ENCODE measurements at places on chromosomes 2 and 18.

GRCh38 chr2:120626566-120626965, 109.1 kb upstream of the GLI2 start:
- no peak for DNase-seq
- H3K4me1 ChIP-seq: peaks cover 10% of the 10 kb centered on the region
- H3K27ac ChIP-seq: no peak overlapping the region
- H3K27me3 ChIP-seq: peaks cover 5% of the 10 kb centered on the region

- no peak for DNase-seq
- H3K4me3 ChIP-seq: no peak overlapping the region
- peaks cover 2% of the 10 kb centered on the region for H3K27me3 ChIP-seq
- H3K36me3 ChIP-seq: no peaks in the 10 kb centered on the region
Observed at GRCh38 chr2:189533288-189534035, 47.1 kb downstream of the SLC40A1 start.

DNA sequence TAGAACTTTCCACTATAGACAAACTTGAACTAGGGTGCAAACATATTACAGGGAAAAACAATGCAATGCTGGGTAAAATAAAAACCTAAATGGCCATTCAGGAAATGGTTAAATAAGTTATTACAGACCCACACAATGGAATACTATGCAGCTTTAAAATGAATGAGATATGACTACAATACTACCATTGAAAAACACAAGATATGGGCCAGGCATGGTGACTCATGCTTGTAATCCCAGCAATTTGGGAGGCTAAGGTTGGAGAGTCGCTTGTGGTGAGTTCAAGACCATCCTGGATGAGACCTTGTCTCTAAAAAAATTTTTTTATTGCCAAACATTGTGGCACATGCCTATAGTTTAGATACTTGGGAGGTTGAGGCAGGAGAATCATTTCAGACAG, 6.8 kb downstream of the PECR start:
- peaks cover 15% of the 10 kb centered on the region for H3K4me1 ChIP-seq
- DNase-seq: no peak
- H3K4me3 ChIP-seq: no peak overlapping the region
- no peaks in the 10 kb centered on the region for H3K36me3 ChIP-seq

GRCh38 chr2:178273787-178274360, 79.6 kb downstream of the OSBPL6 start:
- peaks cover 3% of the 10 kb centered on the region for H3K27me3 ChIP-seq
- H3K4me3 ChIP-seq: no peak overlapping the region
- H3K36me3 ChIP-seq: no peaks in the 10 kb centered on the region
- H3K4me1 ChIP-seq: peaks cover 24% of the 10 kb centered on the region
- H3K27ac ChIP-seq: no peak overlapping the region

DNA sequence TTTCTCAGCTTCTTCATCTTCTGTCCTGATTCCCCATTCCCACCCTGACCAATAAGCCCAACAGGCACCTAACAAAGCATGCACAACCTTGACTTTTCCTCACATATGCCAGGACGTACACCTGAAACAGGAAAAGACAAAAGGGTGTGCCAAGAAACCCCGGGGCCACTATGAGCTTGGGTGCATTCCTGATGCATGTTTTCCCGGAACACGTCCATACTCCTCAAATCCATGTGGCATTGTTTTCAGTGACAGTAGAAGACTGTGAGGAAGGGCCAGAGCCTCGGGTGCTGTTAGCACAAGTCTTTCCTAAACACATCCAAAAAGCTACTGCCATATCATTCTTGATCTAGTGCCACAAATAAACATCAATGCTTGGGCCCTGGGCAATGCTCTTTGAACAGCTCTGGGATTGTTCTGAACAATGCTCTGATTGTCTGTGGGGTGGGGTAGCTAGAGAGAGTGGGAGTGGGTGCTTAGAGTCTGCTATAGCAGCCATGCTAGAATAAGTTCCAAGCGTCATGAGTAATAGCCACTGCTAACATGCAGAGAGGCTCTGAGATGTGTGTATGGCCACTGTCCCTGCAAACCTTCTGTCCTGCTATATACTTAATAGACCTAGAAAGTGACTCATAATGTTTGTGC, 181.7 kb upstream of the CRIM1 start:
- no peaks in the 10 kb centered on the region for H3K4me1 ChIP-seq
- H3K27me3 ChIP-seq: peaks cover 3% of the 10 kb centered on the region
- DNase-seq: no peak
- no peak overlapping the region for H3K27ac ChIP-seq
- no peaks in the 10 kb centered on the region for H3K36me3 ChIP-seq

DNA sequence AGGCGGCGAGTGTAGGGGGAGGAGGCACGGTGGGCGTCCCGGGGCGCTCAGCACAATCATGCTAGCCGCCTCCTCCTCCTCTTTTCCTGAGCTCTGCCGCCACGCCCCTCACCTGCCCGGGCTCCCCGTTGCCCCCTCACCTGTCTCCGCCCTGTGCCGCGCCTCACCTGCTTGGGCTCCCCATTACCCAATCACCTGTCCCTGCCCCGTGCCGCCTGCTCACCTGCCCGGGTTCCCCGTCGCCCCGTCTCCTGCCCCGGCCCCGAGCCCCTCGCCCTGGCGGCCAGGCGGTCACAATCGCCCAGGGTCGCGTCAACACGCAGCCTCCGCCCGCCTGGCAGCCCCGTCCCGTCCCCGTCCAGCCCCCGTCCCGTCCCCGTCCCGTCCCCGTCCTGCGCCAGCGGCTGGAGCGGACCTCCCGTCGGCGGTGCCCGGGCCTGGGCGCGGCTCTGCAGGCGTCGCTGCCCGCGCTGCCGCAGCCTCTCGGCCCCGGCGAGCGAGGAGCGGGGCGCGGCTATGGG, at the start of gene DCDC2C:
Gene DCDC2C (plus strand): TSS at position 340 of the 521 bp plus-strand sequence. CDS start 177 bp downstream, at position 517.
- no peak for DNase-seq
- H3K36me3 ChIP-seq: peaks cover 5% of the 10 kb centered on the region
- no peaks in the 10 kb centered on the region for H3K4me1 ChIP-seq

DNA sequence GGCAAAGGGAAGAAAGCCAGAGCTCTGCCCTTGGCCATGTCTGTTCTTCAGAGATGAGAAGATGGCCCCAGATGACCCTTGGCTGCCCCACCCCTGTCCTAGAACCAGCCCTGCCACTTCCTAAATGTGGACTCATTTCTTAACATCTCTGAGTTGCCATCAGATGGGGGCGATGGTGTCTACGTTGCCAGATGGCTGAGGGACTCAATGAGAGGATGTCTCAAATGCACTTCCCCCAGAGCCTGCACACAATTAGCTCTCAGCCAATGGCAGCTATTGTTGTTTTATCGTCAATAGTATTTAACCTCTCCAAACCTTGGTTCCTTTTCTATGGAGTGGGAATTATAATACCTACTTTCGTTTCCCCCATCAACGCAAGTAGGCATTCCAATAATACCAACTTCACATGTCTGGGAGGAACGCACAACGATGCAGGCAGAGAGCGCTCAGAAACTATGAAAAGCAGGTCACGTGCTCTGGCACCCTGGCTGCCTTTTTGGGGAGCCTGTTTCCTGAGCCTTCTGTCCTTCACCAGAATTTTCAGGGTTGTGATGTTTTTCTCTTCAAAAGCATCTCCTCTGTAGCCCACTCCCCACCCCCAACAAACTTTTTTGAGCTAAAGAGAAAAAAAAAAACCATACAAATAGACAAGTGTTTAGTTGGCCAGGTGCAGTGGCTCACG, 100.3 kb downstream of the MCFD2 start:
- peaks cover 45% of the 10 kb centered on the region for H3K4me1 ChIP-seq
- no peak for DNase-seq
- H3K36me3 ChIP-seq: peaks cover 7% of the 10 kb centered on the region
- no peak overlapping the region for H3K4me3 ChIP-seq
- no peak overlapping the region for H3K27ac ChIP-seq

- peaks cover 2% of the 10 kb centered on the region for H3K27me3 ChIP-seq
- no peaks in the 10 kb centered on the region for H3K36me3 ChIP-seq
- H3K4me3 ChIP-seq: no peak overlapping the region
- H3K27ac ChIP-seq: no peak overlapping the region
- peaks cover 69% of the 10 kb centered on the region for H3K4me1 ChIP-seq
- DNase-seq: no peak
Observed at GRCh38 chr2:127382831-127383230, 4.9 kb downstream of the MAP3K2 start.

DNA sequence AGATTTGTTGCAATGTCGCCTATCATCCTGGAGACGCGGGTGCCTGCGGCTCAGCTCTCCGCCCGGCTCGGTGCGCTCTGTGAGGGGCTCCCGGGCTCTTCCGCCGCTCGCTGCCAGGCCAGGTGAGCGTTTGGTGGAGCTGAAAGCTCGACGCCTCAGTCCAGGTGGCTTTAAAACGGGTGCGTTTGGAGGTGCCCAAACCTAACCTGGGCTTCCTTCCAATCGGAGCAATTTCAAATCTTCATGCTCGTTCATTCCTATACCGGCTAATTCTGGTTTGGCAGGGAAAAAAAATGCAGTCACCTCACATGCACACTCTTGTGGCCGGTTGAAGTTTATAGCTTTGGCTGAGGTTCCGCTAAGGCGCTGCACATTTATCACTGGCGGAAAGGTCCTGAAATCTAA, at the start of gene SLC16A14:
Gene SLC16A14 (minus strand): TSS at position 274 of the 405 bp plus-strand sequence. CDS start 9,572 bp downstream, outside the sequence.
- H3K36me3 ChIP-seq: no peaks in the 10 kb centered on the region
- peaks cover 13% of the 10 kb centered on the region for H3K27me3 ChIP-seq
- peak within 1 kb of the TSS; percentile 82 for H3K4me3 ChIP-seq
- no peak for DNase-seq

GRCh38 chr2:138272524-138273195, 228.9 kb upstream of the SPOPL start:
- no peak overlapping the region for H3K27ac ChIP-seq
- no peaks in the 10 kb centered on the region for H3K27me3 ChIP-seq
- peaks cover 78% of the 10 kb centered on the region for H3K4me1 ChIP-seq
- no peak overlapping the region for H3K4me3 ChIP-seq

DNA sequence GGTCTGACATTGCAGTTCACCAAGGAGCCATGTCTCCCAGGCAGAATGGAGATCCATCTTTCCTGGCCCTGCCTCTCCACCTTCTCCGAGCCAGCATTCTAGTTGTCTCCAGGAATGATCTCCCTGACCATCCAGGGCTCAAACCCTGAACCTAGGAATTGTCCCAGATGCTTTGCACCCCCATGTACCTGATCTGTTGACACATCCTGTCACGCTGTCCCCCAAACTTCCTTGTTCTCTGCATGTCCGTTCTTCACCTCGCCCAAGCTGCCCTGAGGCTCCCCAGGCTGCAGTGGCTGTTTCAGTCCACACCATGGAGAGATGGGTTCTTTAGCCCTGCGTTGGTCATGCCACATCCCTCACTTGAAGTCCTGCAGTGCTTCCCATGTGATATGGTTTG, 7.0 kb upstream of the MBP start:
- H3K27me3 ChIP-seq: peaks cover 34% of the 10 kb centered on the region
- H3K4me3 ChIP-seq: no peak overlapping the region
- peaks cover 14% of the 10 kb centered on the region for H3K36me3 ChIP-seq
- no peak for DNase-seq

DNA sequence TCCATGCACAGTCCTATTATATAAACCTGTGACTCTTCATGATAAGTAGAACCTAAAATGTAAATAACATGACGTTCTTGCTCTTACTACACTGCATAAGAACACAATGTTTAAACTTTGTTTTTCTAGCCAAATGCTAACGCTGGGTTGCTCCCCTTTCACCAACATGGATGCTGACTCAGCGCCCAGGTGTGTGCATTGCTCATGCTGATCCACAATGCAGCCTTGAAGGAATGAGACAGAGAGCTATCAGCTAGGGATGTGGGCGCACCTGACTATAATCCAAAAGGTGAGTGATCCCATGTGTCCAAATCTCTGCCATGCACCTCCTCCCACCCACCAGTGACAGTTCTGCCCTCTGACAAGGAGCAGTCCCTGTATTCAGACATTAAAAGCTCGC, 235.0 kb downstream of the IRS1 start:
- no peak overlapping the region for H3K27ac ChIP-seq
- no peaks in the 10 kb centered on the region for H3K27me3 ChIP-seq
- DNase-seq: no peak
- H3K4me1 ChIP-seq: no peaks in the 10 kb centered on the region

- H3K27ac ChIP-seq: peak within 1 kb of the TSS; percentile 70
- peak; percentile 89 for DNase-seq
- H3K36me3 ChIP-seq: no peaks in the 10 kb centered on the region
Observed at GRCh38 chr2:183078464-183079138, at the start of gene DUSP19. Gene DUSP19 (plus strand): TSS chr2:183078747. CDS start chr2:183078934, 187 bp downstream.

DNA sequence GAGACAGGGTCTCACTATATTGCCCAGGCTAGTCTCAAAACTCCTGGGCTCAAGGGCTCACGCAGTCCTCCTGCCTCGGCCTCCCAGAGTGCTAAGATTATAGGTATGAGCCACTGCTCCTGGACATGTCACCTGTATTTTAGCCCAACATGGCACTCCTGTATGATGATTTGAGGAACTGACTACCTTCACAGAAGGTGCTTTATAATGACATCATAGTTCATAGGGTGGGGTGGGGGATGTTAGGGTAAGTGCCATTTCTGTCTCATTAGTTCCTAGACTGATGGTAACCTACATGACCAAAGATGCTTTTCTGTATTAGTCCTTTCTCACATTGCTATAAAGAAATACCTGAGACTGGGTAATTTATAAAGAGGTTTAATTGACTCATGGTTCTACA, 109.7 kb downstream of the MAP4K4 start:
- H3K4me1 ChIP-seq: peaks cover 89% of the 10 kb centered on the region
- peaks cover 8% of the 10 kb centered on the region for H3K36me3 ChIP-seq
- H3K27ac ChIP-seq: peak overlapping the region; percentile 88
- H3K27me3 ChIP-seq: peaks cover 2% of the 10 kb centered on the region
- DNase-seq: no peak

GRCh38 chr18:77001979-77002378, 130.6 kb downstream of the MBP start:
- H3K27ac ChIP-seq: no peak overlapping the region
- no peak overlapping the region for H3K4me3 ChIP-seq
- H3K4me1 ChIP-seq: no peaks in the 10 kb centered on the region
- peaks cover 40% of the 10 kb centered on the region for H3K27me3 ChIP-seq
- H3K36me3 ChIP-seq: no peaks in the 10 kb centered on the region
- no peak for DNase-seq

GRCh38 chr18:44679914-44680272, 795 bp upstream of the SETBP1 start:
- H3K4me3 ChIP-seq: peak overlapping the region; percentile 71
- no peaks in the 10 kb centered on the region for H3K27me3 ChIP-seq
- no peaks in the 10 kb centered on the region for H3K36me3 ChIP-seq
- no peak overlapping the region for H3K27ac ChIP-seq
- H3K4me1 ChIP-seq: no peaks in the 10 kb centered on the region
- no peak for DNase-seq

DNA sequence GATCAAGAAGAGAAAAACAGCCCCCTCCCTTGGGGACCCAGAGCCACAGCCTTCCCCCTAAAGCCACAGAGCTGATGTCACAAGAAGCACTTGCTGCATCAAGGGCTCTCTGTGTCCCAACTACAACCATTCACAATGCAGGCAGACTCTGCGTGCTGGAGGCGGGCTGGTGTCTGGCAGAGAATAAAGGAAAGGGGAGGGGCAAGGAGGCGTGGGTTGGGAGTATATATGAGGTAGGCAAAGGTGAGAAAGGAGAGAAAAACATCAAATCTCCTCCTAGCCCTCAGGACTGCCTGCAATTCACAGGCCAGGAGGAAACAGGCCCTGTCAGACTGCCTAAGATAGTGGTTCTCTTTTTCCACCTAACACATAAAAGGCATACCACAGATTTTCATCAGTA, 48.8 kb upstream of the IHH start:
- H3K36me3 ChIP-seq: no peaks in the 10 kb centered on the region
- no peak for DNase-seq
- no peak overlapping the region for H3K4me3 ChIP-seq
- peaks cover 2% of the 10 kb centered on the region for H3K27me3 ChIP-seq
- H3K4me1 ChIP-seq: peaks cover 6% of the 10 kb centered on the region
